Activated T-helper 1 cell treated with anti-CD3 and anti-CD28 coated beads, Interleukin-2, amount 50 U/mL, for 16 hours (primary cell): ENCODE measurements at places on chromosomes 13 and 19.

GRCh38 chr13:20356444-20356843 lies 124.3 kb upstream of the GJB6 start:
- no peak for DNase-seq

- DNase-seq, result no peak
These were observed 27.9 kb upstream of the ONECUT3 start for GRCh38 chr19:1725100-1726064.

GRCh38 chr13:40613192-40613818 lies 53.1 kb downstream of the FOXO1 start:
- DNase-seq, result peak; percentile 17

GRCh38 chr19:1068009-1069001 lies 1.3 kb downstream of the ARHGAP45 start:
- DNase-seq, result no peak

- DNase-seq, result no peak
These were observed 245.4 kb downstream of the SHISA2 start for GRCh38 chr13:25806264-25806974.

DNA sequence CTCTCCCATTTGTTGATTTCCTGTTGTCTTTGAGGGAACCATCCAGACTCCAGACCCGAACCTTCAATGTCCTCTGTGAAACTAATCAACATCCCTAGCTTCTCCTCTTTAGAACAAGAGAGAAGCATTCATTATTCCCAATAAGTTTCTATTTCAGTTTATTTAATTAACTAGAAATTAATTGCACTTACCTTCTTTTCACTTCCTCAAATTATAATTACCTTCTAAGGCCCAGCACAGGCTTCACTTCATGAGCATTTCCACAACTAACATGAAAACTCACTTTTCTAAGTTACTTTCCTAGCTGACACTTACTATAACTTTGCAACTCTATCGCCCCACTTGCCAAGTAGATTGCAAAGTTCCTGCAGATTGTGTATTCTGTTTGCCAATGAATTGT lies 71.6 kb upstream of the HTR2A start:
- no peak for DNase-seq

GRCh38 chr13:74052402-74052928 lies 81.7 kb downstream of the KLF12 start:
- DNase-seq, result no peak

- no peak for DNase-seq
These were observed 182.2 kb downstream of the KDM4B start for GRCh38 chr19:5150902-5151741.

DNA sequence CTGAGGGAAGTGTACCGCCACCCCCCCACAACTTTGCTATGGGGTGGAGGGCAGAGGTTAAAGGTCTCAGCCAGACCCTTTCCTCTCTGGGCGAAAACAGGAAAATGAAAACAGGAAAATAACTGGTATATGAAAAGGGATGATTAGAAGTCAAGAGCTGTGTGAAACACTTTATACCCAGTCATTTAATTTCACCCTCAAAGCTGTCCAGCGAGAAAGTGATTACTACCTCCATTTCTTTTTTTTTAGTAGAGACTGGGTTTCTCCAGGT lies 575 bp upstream of the PHLDB3 start:
- no peak for DNase-seq

DNA sequence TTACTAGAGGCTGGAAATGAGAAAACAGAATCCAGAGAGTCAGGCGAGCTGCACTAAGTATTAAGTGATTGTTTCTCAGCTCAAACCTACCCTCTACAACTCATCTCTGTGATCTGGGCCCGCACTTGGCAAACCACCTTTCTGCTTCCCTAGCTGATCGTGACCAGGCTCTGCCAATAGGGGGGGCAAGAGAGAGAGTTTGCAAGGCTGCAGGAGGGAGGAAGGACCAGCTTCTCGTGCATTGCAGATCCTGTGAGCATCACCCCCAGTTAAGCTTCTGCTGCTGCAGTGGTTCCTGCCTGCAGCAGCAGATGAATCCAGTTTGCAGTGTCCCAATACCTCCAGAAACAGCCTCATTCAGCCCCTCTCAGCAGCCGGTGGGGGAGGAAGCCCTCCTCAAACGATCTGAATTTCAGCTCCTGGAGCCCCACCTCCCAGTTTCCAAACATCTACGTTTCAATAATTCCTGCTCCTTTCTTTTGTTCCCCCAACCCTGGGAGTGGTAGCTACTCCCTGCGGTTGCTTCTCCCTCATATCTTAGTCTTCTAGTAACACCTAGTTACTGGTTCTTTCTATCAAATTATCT lies 20.0 kb downstream of the XRCC1 start:
- peak; percentile 73 for DNase-seq

- no peak for DNase-seq
These were observed 10.0 kb downstream of the POLR2E start for GRCh38 chr19:1085053-1085658.

DNA sequence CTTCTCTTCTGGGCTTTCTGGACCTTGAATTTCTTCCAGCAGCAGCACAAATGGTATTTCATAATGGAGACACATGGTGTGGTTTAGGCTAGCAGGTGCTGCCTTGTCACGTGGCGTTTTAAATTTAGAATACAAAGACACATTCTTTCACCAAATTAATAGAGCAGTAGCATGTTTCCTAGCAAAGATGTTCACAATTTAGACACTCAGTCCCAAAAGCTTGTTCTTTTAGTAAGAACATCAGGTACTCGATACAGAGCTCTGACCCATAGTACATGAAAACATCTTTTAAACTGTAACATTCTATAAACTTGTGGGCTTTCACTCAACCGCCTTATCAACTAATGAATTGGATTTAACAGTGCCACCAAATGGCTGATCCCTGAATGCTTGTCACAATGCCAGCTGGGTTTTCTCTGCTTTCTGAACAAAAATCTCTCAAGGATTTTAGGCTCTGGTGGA lies 290.1 kb downstream of the DCLK1 start:
- no peak for DNase-seq

DNA sequence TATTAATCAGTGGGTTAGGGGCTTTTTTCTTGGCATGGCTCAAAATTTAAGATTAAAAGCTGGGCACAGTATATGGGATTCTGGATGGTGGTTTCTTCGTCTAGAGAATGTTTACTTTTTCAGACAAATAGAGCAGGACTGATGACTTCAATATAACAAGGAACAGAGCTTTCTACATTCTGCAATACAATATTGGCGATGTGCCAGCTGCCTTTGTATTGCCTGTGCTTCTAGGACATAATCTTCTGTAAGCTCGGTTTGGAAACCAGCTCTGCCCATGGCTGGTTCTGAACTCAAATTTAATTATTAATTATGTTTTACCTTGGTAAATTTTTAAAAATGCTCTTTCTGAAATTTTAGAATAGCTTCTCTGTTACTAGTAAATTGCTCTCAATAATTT lies 139.1 kb upstream of the TRPC4 start:
- no peak for DNase-seq

- no peak for DNase-seq
These were observed 4.3 kb downstream of the CYP2B6 start for GRCh38 chr19:40995355-40995754.

GRCh38 chr13:99086267-99087097 lies 108.6 kb upstream of the DOCK9 start:
- peak; percentile 64 for DNase-seq

DNA sequence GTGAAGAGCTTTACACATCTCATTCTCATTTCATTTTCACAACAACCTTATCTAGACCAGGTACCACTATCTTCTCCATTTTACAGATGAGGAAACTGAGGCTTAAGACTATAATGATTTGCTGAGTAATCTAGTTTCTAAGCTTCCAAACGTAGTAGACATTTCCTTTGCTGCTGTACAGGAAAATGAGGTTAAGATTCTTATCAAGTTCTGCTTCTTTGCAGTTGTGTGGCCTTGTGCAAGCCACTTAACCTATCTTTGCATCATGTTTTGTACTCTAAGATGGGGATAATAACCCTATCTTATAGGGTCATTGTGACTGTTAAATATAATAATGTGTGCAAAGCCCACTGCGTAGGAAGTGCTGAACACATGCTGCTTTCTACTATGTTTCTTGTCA lies 307.9 kb downstream of the HS6ST3 start:
- DNase-seq, result no peak

DNA sequence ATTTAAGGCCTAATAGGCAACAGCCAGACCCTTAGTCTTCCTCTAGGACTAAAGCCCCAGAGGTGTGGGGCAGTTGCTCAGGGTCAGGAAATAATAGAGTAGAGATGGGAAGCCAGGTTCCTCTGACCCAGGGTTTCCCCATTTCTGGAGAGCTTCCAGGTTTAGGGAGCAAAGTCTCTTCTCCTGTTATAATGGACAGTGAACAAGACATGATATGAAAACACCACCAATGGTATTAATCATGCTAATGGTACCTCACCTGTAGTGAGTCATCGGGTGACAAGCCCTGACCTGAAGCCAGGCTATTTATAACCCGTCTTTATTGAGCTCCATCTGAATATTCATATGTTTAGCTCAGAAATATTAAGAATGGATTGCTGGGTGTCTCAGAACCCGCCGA lies 24.6 kb downstream of the BICRA start:
- DNase-seq, result no peak

- no peak for DNase-seq
These were observed 79.2 kb downstream of the SIPA1L3 start for GRCh38 chr19:37986048-37986750.

DNA sequence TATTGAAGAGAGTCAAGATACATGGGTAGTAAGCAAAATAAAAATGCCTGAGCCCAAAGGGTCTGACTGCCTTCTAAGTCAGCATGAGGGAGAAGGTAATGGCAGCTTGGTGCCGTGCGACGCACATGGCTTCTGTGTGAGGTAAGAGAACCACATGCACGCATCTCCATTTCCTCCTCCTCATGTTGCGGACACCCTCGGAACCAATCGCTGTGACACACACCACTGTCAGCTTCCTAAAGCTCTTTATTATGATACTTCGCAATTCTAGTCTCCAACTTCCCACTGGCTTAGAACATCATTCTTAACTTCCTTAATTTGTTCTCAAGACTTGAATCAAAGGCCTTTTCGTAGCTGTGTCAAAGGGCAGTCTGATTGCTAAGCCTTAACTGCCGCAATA lies 170.1 kb downstream of the OXGR1 start:
- DNase-seq, result no peak

DNA sequence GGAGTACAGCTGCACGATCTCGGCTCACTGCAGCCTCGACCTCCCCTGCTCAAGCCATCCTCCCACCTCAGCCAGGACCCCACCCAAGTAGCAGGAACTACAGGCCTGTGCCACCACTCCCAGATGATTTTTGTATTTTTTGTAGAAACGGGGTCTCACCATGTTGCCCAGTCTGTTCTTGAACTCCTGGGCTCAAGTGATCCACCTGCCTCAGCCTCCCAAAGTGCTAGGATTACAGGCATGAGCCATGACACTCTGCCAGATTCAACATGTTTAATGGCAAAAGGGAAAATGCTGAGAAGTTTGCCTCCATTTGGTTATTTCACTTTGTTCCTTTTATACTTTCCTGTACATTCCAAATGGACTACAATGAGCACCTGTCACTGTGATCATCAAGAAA lies 65.8 kb downstream of the ZIC5 start:
- no peak for DNase-seq

DNA sequence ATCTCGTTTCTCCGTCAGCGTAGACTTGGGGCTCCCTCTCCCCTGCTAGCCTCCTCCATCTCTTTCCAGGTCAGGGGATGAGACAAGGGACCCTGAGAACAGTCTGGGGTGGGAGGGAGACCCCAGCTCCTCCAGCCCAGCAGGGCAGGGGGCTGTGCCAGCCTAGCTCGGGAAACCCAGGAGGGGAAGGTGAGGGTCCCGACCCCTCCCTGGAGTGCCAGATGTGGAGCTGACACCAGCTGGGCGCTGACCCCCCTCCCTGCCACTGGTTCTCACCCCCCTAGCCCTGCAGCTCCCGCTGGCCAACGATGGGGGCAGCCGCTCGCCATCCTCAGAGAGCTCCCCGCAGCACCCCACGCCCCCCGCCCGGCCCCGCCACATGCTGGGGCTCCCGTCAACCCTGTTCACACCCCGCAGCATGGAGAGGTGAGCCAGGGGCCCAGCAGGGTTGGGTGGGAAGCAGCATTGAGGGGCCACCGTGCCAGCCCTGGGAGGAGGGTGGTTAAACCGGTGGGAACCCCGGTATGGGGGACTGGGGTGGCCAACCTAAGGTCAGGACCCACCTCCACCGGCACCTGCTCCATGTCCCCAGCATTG lies 5.1 kb upstream of the TGFBR3L start:
- no peak for DNase-seq

DNA sequence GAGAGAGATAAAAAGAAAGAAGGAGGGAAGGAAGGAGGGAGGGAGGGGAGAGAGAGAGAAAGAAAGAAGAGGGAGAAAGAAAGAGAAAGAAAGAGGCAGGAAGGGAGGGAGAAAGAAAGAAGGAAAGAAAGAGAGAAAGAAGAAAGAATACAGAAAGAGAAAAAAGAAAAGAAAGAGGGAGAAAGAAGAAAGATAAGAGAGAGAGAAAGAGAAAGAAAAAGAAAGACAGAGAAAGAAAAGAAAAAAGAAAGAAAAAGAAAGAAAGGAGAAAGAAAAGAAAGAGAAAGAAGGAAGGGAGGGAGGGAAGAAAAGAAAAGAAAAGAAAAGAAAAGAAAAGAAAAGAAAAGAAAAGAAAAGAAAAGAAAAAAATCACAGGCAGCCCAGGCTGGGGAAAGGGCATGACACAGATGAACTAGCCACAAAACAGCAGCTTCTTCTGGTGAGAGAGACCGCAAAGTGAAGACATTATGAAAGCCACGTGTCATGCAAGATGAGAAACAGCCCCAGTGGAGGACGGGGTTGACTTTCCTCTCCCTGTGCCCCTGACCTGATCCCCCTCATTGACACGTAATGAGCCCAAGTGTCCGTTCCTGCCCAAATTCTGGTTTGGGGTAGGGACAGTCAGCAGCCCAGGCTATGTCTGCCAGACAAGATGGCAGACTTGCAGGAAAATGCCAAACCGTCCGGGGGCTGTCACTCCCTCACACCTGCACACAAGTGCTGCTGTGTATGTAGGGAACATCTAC lies 102.1 kb downstream of the INSR start:
- DNase-seq, result peak; percentile 6

- no peak for DNase-seq
These were observed 17.8 kb upstream of the ADGRE5 start for GRCh38 chr19:14363183-14364097.

GRCh38 chr13:70959035-70959775 lies 851.0 kb upstream of the KLHL1 start:
- no peak for DNase-seq

GRCh38 chr13:109381546-109382180 lies 404.7 kb downstream of the IRS2 start:
- no peak for DNase-seq

DNA sequence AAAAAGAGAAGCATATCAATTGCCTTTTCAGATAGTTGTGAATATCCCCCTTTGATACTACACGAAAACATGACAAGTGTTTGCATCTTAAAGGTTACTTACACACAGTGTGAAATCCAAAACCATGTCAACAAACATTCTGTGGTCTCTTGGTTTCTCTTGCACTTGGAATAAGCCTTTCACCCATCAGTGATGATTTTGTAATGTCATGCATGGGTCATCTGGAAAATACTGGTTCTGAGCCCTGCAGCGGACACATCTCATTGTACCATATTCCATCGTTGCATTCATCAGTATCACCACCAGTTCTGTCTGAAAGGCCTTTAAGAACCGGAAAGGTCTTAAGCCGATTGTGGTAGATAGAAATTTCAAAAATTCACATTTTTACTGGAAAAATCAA lies 65.4 kb upstream of the SOX1 start:
- no peak for DNase-seq

GRCh38 chr19:10290876-10291553 lies 1.3 kb downstream of the ICAM5 start:
- DNase-seq, result no peak
